PC-9 (cell line): ENCODE measurements at places on chromosomes 1 and 21. TPM values are rescaled to one million over a fixed set of nuclear protein-coding genes. Genes with fewer than 3 reads are reported as not detected.

DNA sequence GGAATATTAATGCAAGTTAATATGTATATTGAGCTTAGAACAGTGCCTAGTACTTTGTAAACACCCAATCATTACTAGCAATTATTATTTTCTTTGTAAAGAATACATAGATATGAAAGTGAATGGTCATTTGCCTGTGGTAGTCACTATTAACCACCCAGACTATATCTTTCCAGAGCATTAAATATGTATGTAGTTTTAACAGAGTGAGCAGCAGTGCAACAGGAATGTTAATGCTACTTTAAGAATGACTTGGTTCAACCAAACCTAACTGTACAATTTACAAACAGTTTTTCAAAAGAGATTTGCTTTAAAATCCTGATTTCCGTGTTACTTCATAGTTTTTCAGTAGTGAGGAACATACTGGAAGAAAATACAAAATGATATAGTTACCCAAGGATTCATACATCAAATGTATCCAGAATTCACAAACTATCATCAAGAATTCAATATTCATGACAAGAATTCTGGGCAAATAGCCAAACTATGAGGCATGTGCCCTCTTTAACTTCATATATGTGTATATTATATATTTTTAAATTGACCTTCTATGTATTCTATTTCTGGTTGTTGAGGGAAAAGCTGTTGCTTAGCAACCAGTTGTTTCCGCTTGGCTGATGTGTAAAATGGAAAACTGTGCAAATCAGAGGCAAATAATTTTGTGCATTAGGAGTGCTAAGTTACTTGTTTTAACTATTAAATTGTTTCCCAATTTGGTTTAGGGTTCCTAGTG lies 34.9 kb upstream of the IVNS1ABP start:
- no peak for DNase-seq

The REN gene
- 0.81 TPM in 1 of 2 replicates, not detected in the other for total RNA-seq

The PCSK9 gene
- 60.7 and 133 TPM in 2 replicates for total RNA-seq

The LINGO4 gene
- not detected in 2 replicates for total RNA-seq

The FCGR3A gene
- total RNA-seq, result not detected in 2 replicates
